Glutamatergic neuron (in vitro differentiated cells): ENCODE measurements at places on chromosomes 11 and 22.
A peak's percentile ranks its signal among the peaks of the same experiment; 100 is the strongest.

DNA sequence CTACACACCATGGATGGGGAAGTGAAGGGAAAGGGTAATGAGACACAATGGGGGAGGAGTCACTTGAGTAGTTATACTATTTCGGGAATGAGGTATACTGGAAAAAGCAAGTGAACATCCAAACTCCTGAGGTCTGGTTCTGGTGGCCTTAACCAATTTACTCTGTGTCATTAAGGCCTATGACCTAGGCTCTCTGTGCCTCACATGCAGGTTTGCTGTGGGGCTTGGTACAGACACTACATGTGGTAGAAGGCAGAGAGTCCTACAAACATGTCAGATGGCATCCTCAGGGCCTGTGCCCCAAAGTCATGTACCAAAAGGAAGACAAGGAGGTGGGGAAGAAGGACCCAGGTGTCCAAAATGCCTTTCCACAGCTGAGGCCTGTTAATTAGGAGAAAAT, 98.9 kb downstream of the TRIM29 start:
- DNase-seq = no peak

DNA sequence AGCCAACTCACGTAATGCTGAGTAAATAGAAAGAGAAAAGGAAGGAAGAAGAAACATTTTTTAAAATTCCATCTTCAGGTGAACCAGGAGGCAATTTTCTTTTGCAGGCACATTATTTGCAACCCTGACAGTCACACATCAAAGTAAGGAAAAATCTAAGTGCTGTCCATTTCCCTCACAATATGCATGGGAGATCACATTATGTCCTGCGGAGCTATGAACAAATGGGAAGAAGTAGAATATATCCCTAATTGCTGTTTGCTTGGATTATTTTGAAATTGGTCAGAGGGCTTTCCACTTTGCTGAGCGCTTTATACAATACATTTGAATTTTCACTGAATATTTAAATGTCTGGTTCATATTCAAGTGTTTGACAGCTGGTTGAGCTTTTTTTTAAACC, 133.8 kb upstream of the API5 start:
- no peak for DNase-seq

GRCh38 chr11:19320827-19321226, 80.1 kb upstream of the E2F8 start:
- DNase-seq = no peak

- no peak for DNase-seq
Measured at GRCh38 chr11:82898241-82898640, 2.0 kb downstream of the PRCP start.

DNA sequence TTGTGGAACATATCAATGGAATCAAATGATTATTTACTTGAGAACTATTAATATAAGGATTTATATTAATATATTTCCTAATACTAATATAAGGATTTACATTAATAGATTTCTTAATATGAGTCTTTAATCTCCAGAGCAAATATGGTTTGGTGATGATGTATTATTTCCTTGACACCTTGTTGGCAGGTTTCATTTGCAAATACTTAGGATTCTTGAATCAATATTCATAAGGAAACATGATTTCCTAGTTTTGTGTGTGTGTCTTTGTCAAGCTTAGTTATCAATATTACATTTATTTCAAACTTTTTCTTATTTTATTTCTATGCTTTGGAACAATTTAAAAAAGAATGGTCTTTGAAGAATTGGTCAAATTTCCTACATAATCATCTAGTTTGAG, 138.5 kb downstream of the RAB38 start:
- no peak for DNase-seq

DNA sequence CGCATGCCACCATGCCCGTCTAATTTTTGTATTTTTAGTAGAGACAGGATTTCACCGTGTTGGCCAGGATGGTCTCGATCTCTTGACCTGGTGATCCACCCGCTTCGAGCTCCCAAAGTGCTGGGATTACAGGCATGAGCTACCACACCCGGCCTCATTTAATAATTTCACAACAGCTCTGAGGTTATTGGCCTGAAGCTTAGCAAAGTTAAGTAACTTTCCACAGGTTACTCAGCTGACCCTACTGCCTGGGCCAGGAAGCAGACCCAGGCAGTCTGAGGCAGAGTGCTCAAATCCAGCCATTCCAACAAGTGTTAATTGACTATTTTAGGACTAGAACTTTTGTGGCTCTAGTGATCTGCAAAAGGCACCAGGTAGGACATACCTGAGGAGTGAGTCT, 52.2 kb upstream of the L3MBTL2 start:
- no peak for DNase-seq

DNA sequence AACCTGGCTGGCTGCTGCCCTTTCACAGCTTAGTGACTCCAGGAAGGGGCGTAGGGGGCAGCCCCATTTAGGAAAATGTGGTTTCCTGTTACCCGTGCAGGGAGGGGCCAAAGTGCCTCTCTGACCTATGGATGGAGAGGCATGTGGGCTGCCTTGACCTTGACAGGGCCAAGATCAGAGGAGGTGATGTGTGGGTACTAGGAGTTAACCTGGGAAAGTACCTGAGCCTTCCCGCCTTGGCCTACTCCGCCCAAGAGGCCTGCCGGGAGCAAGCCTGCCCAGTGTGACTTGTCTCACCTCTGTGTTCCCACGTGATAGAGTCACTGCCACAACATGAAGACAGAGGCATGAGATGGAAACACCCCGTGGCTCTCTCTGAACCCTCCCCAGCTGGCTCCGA, 33.4 kb downstream of the GRAMD4 start:
- DNase-seq = no peak

GRCh38 chr22:26487996-26488395, 4.3 kb downstream of the SRRD start:
- DNase-seq = no peak

DNA sequence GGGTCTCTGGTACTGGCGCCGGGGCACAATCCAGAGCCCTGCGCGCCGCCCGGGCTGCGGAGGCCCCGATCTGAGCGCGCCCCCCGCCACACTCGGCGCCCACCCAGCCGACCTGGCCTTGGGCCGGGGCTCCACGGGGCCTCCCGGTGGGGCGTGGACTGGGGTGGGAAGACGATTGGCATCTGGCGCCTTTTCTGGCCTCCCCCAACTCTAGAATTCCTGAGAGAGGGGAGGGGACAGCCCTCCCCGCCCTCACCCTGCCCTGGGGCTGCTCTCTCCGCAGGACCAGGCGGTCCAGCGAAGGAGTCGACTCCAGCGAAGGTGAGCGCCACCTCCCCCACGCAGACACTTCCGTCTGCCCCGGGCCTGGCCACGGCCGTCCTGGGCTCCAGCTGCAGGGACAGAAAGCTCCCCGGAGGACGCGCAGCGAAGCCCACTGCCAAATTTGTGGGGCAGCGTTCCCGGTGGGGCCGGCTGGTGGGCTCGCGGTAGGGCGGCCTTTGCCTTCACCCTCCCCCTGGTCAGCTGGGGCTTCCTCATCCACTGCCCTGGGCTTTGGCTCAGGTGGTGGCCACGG, 593 bp downstream of the SSH3 start:
- no peak for DNase-seq

- no peak for DNase-seq
Measured at GRCh38 chr11:116219171-116219635, 553.6 kb downstream of the BUD13 start.

DNA sequence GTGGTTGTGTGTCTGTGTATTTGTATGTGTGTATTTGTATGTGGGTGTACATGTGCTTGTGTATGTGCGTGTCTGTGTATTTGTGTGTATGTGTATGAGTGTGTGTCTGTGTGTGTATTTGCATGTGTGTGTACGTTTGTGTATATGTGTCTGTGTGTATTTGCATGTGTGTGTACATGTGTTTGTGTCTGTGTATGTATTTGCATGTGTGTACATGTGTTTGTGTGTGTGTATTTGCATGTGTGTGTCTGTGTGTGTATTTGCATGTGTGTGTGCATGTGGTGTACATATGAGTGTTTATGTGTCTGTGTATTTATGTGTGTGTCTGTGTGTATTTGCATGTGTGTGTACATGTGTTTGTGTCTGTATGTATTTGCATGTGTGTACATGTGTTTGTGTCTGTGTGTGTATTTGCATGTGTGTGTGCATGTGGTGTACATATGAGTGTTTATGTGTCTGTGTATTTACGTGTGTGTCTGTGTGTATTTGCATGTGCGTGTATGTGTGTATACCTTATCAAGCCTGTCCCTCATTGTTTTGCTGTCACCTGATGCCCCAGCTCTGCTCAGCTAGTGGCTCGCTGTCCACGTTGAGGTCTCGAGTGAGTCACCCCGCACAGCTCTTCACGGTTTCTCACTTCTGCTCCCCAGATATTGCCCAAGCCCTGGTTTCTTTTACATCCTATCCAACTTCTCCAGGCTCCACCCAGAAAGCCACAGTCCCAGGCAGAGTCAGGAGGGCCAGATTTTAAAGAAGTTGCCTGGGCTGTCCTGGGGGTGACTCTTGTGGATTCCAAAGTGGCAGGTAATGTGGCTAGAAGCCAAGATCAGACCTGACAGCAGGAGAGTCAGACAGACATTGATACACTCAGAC, 15.2 kb downstream of the MB start:
- DNase-seq = no peak

DNA sequence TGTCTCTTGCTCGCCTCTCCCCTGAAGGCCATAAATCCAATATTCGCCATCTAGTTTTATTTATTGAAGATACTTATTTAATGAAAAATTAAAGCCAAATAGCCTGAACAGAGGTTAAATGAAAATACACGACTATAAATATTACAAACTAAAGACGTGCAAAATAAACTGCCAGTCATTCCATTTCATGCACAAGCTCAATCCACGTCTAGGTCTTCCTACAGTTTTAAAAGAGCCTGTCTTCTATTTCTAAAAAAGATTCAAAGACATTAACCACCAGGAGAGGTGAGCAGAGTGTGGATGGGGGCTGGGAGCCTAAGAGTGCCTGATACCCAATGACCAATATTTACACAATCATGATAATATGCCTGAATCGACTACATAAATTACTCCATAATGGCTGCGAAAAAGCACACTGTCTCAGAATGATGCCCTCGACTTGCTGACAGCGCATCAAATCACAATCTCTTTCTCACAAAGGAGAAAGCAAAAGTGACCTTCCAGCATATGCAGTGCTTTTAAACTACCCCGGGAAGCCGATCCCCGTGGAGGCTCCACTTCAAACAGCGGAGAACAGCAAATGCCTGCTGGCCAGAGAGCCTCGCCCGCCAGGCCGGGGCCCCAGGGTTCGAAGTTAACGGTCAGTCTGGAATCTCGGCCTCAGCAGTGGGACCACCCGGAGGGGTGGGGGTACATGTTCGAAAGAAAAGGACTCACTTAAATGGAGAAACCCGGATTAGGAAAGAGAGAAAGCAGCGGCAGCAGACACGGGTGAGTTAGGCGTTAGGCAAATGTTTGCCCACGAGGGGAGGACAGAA, 1.7 kb downstream of the FCHSD2 start:
- peak; percentile 34 for DNase-seq

DNA sequence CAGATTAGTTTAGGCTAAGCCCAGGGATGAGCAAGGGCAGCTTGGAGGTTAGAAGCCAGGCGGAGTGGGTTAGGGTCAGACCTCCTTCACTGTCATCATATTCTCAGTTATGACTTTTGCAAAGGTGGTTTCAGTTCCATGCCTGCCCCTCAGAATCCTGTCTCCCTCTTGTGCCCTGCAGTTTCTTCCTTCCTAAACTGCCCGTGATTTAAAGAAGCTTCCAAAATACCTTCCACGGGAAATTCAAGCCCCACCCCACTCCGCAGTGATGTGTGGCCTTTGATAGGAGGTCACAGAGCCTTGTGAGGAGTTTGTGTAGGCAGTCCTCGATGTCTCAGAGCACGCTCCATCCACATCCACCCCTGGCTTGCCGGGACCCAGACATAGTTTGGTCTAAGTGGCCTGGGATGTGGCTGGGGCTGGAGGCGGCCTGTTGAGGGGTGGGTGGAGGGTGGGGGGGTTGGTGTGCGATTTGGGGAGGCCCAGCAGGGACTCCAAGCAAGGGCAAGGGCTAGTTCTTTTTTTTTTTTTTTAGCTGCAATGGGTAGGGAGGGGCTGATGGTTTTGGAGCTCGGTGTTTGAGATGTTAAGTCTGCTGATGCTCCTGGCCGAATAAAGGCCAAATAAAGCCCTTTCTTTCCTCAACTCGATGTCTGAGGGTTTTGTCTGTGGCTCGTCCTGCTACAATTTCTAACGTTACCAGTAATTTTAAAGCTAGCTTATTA, 1.6 kb upstream of the IFITM1 start:
- no peak for DNase-seq

GRCh38 chr11:75668451-75669297, at the start of gene MAP6:
Gene MAP6, minus strand, starts transcription at chr11:75669038. Its CDS starts 669 bp downstream, at chr11:75668369.
- peak; percentile 89 for DNase-seq

GRCh38 chr22:19113429-19113828, 8.8 kb downstream of the DGCR2 start:
- DNase-seq = no peak

DNA sequence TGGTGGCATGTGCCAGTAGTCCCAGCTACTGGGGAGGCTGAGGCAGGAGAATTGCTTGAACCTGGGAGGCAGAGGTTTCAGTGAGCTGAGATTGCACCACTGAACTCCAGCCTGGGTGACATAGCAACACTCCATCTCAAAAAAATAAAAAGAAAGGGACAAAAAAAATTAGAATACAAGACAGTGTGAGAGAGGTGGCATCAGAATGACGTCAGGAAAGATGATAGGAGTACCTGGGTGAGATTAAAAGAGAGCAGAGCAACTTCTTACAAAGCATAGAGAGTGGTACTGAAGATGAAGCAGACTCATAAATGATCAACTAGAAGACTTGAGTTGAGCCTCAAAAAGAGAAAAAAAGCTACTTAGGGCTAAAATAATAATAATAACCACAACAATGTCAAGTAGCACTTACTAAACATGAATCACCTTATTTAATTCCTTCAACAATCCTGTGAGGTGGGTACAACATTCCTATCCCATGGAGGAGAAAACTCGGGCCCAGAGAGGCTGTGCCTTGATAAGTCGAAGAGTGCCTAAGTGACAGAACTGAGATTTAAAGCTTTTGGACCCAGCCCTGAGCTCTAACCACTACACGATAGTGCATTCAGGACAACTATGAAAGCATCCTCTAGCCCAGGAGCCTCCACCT, 5.2 kb upstream of the SLN start:
- DNase-seq = no peak
